SJCRH30 (cell line): ENCODE measurements at places on chromosomes 2 and 18. TPM values are rescaled to one million over a fixed set of nuclear protein-coding genes. Genes with fewer than 3 reads are reported as not detected.

The ANKRD30B gene
- total RNA-seq, result not detected in 2 replicates

GRCh38 chr18:25465152-25465732 is 113.3 kb upstream of the ZNF521 start:
- DNase-seq, result peak; percentile 3

- no peak for DNase-seq
Measured at GRCh38 chr18:54939361-54939917, 19.8 kb downstream of the CCDC68 start.

GRCh38 chr2:136527560-136527959 is 237.8 kb upstream of the THSD7B start:
- DNase-seq, result peak; percentile 54

GRCh38 chr2:2222931-2223330 is 108.1 kb downstream of the MYT1L start:
- DNase-seq, result no peak

GRCh38 chr2:46030330-46030729 is 266.9 kb upstream of the EPAS1 start:
- no peak for DNase-seq

DNA sequence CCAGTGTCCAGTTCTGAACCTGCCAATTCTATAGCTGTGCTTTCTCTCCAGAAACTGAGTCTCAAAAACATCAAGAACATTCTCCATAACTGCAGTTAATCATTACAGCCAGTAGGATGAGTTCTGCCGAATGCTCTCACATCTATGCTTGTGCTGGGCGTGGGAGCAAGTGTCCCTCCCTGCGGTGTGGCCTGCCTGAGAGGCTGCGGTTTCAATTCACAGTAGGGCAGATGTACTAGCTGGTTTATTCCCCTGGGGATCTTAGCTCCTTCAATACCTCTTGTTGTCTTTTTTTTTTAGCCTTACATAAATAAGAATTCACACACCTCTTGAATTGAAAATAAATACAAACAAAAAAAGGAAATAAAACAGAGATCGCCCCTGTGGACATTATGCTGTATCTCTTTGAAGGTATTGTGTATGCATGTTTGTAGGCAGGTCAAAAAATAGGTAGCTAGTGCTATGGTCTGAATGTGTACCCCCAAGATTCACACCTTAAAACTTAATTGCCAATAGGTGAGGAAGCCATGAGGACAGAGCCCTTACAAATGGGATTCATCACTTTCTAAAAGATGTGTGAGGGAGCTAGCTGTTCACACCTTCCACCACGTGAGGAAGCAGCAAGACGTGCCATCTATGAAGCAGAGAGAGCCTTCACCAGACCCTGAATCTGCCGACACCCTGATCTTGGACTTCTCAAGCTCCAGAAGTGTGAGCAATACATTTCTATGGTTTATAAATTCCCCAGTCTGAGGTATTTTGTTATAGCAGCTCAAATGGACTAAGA is 74.3 kb downstream of the BCL2L11 start:
- peak; percentile 67 for DNase-seq

DNA sequence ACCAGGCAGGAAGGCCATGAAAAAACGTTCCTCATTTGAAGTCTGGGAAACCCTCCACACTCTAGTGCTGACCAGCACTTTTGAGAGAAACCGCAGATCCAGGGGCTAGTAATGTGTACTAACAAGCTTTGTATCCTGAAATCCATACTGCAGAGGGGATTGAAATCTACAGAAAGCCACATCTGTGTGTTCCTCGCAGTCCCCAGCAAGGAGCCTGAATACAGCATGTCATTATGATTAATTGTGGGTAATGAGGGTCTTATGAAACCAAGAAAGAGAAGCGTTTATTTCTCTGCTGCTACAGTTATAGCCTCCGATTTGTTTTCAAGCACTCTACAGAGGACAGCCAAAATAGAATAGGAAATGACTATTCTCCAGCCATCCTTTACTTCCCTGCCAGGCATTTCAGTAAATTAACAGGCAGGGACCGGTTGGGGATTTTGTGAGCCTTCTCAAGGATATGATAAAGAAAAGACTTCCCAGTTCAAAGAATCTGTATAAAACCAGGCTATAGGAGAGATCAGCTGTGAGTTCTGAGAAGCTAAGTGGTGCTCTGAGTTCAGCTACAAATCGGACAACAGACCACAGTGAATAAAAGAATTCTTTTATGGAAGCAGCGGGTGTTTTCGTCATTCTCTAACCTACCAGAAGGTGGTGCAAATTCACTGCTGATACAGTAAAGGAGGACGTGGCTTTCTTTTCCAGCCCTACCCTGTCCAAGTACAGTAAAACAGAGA is 133.4 kb downstream of the INSIG2 start:
- DNase-seq, result peak; percentile 30
